Spinal cord (tissue), 10 donors: ENCODE measurements at places on chromosomes 2 and 18. TPM values are rescaled to one million over a fixed set of nuclear protein-coding genes. Genes with fewer than 3 reads are reported as not detected.

The GPR35 gene
- 2.1 TPM for total RNA-seq

The LYG1 gene
- total RNA-seq: 0.69 TPM

The PSMA8 gene
- total RNA-seq: not detected

The KLHL30 gene
- total RNA-seq: 0.28 TPM

The SLC39A10 gene
- total RNA-seq: 113 TPM

The CCDC85A gene
- total RNA-seq: 12.1 TPM

The SPHKAP gene
- 6.9 TPM for total RNA-seq

The CRYGC gene
- not detected for total RNA-seq

The MYO5B gene
- 8.0 TPM for total RNA-seq

The LOXL3 gene
- 10.5 TPM for total RNA-seq

The CD8A gene
- total RNA-seq: 0.88 TPM

The KLF11 gene
- 10.2 TPM for total RNA-seq

The SERPINB12 gene
- not detected for total RNA-seq

The RUFY4 gene
- 0.06 TPM for total RNA-seq

The DAPL1 gene
- 1.8 TPM for total RNA-seq

The PIEZO2 gene
- total RNA-seq: 110 TPM

The RBM43 gene
- 9.6 TPM for total RNA-seq

The RBM45 gene
- total RNA-seq: 26.6 TPM

The GATA6 gene
- total RNA-seq: 0.89 TPM

The PRSS56 gene
- total RNA-seq: 1.5 TPM

The VRK2 gene
- 11.0 TPM for total RNA-seq

The HEATR5B gene
- 28.9 TPM for total RNA-seq

The RGPD5 gene
- 41.8 TPM for total RNA-seq

The LRRC30 gene
- not detected for total RNA-seq

The TMEM198 gene
- 5.3 TPM for total RNA-seq

The MRPS9 gene
- total RNA-seq: 22.5 TPM

The COL5A2 gene
- 163 TPM for total RNA-seq

The CDH2 gene
- 58.9 TPM for total RNA-seq

The TMEM247 gene
- not detected for total RNA-seq

The ALPG gene
- not detected for total RNA-seq

The ITGA6 gene
- total RNA-seq: 113 TPM

The ZSWIM2 gene
- 0.28 TPM for total RNA-seq

The DSG3 gene
- total RNA-seq: not detected

The GBX2 gene
- 1.9 TPM for total RNA-seq

The INHA gene
- total RNA-seq: 0.10 TPM

The C2orf76 gene
- 23.6 TPM for total RNA-seq

The ALPI gene
- total RNA-seq: not detected

The ANKRD62 gene
- total RNA-seq: 0.10 TPM

The FLACC1 gene
- 5.0 TPM for total RNA-seq

The SEMA4C gene
- total RNA-seq: 42.9 TPM

The SLC66A2 gene
- 34.5 TPM for total RNA-seq

The LCT gene
- total RNA-seq: 0.10 TPM

The CKAP2L gene
- 6.8 TPM for total RNA-seq

The IL1RN gene
- total RNA-seq: 1.8 TPM

The PNPT1 gene
- total RNA-seq: 24.7 TPM

The E2F6 gene
- total RNA-seq: 13.7 TPM

The ASB18 gene
- 0.39 TPM for total RNA-seq

The KRTCAP3 gene
- not detected for total RNA-seq

The PRKAG3 gene
- total RNA-seq: 0.06 TPM

The NXPH2 gene
- 14.5 TPM for total RNA-seq

The IL1RL1 gene
- total RNA-seq: 1.1 TPM

The ERFE gene
- total RNA-seq: 0.79 TPM

The MC5R gene
- 0.30 TPM for total RNA-seq

The BBS5 gene
- total RNA-seq: 15.2 TPM

The CRYGA gene
- not detected for total RNA-seq

The MDH1B gene
- 6.7 TPM for total RNA-seq

The GALNT5 gene
- 2.4 TPM for total RNA-seq

The ZFP36L2 gene
- total RNA-seq: 32.5 TPM

The POTEI gene
- 0.59 TPM for total RNA-seq
